Dermis blood vessel endothelial cell (primary cell): ENCODE measurements at places on chromosomes 6 and 20. TPM values are rescaled to one million over a fixed set of nuclear protein-coding genes. Genes with fewer than 3 reads are reported as not detected.

Gene PNPLA1
- total RNA-seq: not detected in 2 replicates

Gene C6orf58
- not detected in 2 replicates for total RNA-seq

Gene SDCBP2
- total RNA-seq: 4.6 and 6.0 TPM in 2 replicates

Gene OPN5
- total RNA-seq: not detected in 2 replicates

Gene C4A
- 1.5 and 2.2 TPM in 2 replicates for total RNA-seq

Gene MYL9
- total RNA-seq: 1.9 and 3.7 TPM in 2 replicates

Gene MPIG6B
- total RNA-seq: not detected in 2 replicates

Gene PRDM13
- total RNA-seq: not detected in 2 replicates

Gene KCNQ2
- not detected in 2 replicates for total RNA-seq

Gene HLA-DMB
- total RNA-seq: 1.0 and 2.9 TPM in 2 replicates

Gene DLK2
- total RNA-seq: 0.60 and 0.68 TPM in 2 replicates

Gene RIN2
- 88.0 and 111 TPM in 2 replicates for total RNA-seq

Gene SLC17A2
- total RNA-seq: not detected in 2 replicates

Gene SLC22A2
- total RNA-seq: not detected in 2 replicates

Gene BEND6
- 0.14 and 0.34 TPM in 2 replicates for total RNA-seq

Gene MRAP2
- 2.7 and 3.1 TPM in 2 replicates for total RNA-seq

Gene GLO1
- 106 and 145 TPM in 2 replicates for total RNA-seq

Gene FOXA2
- total RNA-seq: not detected in 2 replicates

Gene FUCA2
- 30.3 and 52.8 TPM in 2 replicates for total RNA-seq

Gene FAM83C
- not detected in 2 replicates for total RNA-seq

Gene MATN4
- 0.09 and 0.17 TPM in 2 replicates for total RNA-seq

Gene THBD
- total RNA-seq: 33.4 and 34.0 TPM in 2 replicates

Gene IGF2R
- 120 and 153 TPM in 2 replicates for total RNA-seq

Gene NKAIN4
- total RNA-seq: not detected in 2 replicates

Gene ZDHHC14
- total RNA-seq: 24.1 and 32.8 TPM in 2 replicates

Gene PAX1
- not detected in 2 replicates for total RNA-seq

Gene MLN
- not detected in 2 replicates for total RNA-seq

Gene FRMD1
- total RNA-seq: not detected in 2 replicates
